ENCODE measurements at places on chromosomes 11 and 22.

DNA sequence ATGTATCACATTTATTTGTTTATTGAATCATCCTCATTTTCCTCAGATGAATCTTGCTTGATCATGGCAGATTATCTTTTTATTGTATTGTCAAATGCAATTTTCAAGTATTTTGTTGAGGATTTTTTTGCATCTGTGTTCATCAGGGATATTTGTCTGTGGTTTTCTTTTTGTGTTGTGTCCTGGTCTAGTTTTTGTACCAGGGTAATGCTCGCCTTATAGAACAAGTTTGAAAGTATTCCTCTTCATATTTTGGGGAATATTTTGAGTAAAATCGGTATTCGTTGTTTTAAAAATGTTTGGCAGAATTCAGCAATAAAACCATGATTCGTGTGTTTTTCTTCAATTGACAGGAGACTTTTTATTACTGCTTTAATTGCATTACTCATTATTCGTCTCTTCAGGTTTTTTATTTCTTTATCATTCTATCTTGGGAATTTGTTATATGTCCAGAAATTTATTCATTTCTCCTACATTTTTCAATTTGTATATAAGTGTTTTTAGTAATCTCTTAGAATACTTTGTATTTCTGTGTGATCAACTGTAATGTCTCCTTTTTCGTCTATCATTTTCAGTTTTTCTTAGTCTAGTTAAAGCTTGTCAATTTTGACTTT lies 113.4 kb upstream of the SERPIND1 start:
- DNase-seq = no peak

GRCh38 chr11:83641511-83641910 lies 355.3 kb upstream of the CCDC90B start:
- DNase-seq = no peak

DNA sequence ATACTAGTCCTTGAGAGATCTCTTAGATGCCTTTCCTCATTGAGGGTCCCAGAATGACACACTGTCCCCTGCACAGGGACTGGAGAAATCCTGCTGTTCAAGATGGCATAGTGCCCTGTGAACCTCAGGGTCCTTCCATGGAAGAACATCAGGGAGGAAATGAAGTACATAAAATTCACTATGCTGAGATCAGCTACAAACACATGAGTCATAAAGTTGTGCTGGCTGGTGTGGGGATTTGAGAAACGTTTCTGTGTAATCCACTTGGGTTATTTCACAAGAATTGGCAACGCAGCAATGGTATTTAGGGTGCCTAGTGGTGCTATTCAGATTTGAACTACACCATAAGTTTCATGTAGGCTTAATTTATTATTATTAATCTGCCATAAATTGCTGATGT lies 174.4 kb downstream of the MAML2 start:
- no peak for DNase-seq

DNA sequence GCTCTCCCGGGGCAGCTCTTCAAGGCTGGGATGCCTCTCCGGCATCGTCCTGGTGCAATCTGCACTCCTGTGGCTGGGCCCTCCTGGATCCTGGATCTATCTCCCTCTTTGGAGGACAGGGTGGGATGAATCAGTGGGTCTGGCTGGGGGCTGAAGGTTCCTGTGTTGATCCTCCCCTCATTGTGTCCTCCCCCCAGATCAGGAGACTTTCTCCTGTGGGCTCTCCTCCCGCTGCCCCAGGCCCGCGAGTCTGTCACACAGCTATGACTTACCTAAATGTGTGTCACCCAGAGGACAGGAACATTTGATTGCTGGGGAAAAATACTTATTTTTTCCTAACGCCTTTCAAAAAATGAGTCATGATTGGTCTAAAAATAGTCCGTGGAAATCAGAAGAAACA lies 106.8 kb upstream of the NECTIN1 start:
- no peak for DNase-seq

DNA sequence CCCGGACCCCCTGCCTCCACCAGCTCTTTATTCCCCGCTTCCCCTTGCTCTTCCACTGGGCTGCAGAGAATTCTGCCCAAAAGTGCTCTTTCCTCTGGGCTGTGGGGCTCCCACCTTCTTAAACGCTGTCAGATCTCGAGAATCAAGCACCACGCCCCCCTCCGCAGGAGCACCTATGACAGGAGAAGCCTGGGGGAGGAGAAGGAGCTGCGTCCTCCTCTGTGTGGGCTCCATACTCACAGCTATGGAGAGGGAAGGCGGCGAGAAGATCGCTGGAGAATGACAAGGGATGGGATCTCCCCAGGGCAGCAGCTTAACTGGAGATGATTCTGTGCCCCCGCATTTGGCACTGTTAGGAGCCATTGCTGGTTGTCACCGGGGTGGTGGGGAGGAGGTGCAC lies 19.7 kb downstream of the SHISAL1 start:
- DNase-seq = no peak

GRCh38 chr11:103947546-103947919 lies 88.9 kb upstream of the DDI1 start:
- DNase-seq = no peak

DNA sequence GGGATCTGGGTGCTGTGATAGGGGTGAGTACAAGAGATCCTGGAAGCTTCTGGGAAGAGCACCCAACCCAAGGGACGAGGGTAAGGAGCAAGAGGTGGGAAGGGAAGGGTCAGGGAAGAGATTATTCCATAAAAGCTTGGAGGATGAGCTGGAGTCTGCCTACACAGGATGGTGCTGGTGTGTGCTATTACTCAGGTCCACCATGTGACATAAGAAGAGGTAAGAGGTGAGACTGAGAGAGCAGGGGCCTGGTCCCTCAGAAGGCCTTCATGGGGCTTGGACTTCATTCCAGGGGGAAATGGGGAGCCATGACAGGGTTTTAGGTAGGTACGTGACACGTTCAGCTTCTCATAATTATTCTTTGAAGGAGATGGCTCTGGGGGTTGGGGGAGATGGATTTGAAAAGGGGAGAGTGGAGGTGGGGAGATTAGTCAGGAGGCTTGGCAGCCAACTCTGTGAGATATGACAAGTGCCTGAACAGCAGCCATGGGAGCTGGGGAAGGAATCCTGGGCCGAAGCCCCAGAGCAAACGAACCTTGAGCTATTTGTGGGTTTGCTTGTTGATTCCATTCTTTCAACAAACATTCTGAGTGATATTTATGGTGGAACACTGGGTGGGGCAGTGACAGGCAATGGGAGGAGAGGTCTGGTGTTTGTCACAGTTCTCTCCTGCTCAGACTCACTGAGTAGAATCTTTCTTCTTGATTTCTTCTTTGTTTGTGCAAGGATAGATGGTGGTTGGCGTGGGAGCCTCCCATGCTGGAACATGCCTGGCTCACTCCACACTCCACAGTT lies 11.2 kb upstream of the NCAM1 start:
- DNase-seq = no peak

- no peak for DNase-seq
Measured at GRCh38 chr22:28780296-28780695, 7.8 kb downstream of the CCDC117 start.

DNA sequence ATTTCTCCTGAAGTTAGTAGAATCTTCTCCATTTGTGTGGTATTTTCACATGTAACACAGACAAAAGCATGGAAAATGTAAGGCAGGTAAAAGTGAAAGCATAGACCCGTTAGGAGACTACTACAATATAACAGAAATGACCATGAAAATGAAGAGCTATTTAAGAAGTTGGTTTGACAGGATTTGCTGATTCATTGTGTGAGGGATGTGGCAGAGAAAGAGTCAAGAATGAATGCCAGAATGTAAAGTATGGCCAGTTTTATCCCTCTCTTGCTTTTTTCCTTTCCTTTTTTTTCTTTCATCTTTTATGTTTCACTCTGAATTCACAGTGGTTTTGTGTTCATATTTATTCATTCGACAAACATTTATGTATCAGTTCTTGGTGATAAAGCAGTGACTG lies 115.9 kb downstream of the ARFGAP2 start:
- no peak for DNase-seq

DNA sequence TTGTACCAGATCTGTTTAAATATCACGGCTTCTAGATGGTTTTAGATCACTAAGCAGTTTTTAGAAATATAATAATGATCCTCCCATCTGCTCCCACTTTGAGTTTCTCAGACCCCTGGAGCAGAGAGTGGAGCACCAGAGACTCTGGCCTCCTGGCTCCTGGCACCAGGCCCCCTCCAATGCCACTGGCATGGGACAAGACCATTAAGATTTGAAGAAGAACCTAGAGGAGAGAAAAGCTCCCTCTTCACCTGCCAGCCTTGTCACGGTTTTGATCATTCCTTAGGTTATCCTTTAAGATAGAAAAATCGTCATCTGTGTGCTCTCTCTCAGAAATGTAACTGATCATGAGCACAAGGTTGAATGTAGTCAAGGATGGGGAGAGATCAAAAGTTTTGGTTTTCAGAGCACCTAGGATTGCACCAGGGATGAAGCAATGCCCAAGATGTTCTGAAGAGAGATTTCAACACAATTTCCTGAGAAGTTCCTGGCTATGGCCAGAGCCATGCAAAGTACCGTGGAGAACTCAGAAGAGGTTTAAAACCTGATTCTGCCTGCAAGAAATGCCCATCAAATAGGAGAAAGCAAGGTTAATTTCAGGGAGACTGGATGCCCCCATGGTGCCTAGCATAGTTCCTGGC lies 22.2 kb downstream of the IL10RA start:
- no peak for DNase-seq

- no peak for DNase-seq
Measured at GRCh38 chr11:108854346-108854745, 189.5 kb downstream of the DDX10 start.

- no peak for DNase-seq
Measured at GRCh38 chr22:30572840-30573593, 1.4 kb downstream of the GAL3ST1 start.

GRCh38 chr11:104968856-104969776 lies 742 bp upstream of the CASP4 start:
- DNase-seq = no peak

DNA sequence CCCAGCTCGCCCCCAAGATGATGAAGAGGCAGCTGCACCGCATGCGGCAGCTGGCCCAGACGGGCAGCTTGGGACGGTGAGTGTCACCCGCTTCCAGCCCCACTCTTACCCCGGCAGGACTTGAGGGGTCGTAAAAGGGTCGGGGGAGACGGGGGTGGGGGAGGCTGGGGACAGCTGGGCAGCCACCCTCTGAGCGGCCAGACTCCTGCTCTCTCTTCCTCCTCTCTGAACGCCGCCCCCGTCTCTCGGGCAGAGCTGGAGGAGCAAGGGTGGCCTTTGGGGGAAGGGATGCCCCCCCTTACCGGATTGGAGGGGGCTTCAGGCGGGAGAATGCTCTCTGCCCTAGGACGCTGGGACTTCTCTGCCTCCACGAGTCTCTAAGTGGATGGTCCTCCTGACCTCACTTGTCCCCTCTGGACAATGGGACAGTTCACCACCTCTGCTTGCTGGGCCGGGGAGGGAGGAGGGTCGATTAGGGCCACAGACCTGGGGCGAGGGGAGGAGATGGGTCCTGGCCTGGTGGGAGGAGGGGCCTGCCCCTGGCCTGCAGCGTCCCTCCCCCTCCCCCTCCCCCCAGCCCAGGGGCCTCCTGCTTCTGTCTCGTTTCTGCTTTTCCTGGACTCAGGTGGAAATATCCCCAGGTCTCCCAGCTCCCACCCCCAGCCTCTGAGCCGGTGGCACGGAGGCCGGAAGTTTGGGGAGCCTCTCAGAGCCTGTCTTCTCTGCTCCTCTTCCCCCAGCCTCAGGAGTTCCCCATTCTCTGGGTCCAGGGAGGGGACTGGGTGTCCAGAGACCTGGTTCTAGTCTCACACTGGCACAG lies 512 bp downstream of the SH3BP1 start:
- no peak for DNase-seq

DNA sequence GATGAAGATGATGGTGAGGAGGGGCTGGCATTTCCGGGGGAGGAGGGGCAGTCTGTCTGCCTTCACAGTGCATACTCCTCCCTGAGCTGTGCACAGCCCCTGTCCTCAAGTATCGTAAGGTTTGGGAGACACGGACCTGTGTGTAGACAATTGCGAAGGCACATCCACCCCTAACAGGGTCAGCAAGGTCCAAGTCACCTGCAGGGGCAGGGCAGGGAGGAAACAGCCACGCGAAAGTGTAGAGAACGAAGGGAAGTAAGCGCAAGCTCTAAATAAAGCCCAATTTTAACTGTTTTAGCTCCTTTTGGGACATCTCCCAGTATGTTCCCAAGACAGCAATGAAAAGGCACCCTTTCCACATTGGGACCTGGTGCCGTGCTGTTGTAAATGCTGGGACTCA lies 448.2 kb downstream of the TBC1D22A start:
- no peak for DNase-seq

DNA sequence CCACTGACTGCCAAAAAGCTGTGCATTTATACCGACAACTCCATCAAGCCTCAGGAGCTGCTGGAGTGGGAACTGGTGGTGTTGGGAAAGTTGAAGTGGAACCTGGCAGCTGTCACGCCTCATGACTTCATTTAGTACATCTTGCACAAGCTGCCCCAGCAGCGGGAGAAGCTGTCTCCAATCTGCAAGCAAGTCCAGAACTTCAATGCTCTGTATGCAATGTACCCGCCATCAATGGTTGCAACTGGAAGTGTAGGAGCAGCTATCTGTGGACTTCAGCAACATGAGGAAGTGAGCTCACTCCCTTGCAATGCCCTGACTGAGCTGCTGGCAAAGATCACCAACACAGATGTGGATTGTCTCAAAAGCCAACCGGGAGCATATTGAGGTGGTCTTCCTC lies at the start of gene SLC22A25:
SLC22A25 (minus strand) TSS at position 67 of the 400 bp plus-strand sequence. CDS start 13,947 bp downstream, outside the sequence.
- DNase-seq = no peak

- DNase-seq = no peak
Measured at GRCh38 chr11:57778318-57779037, 16.9 kb downstream of the CTNND1 start.

GRCh38 chr11:77188633-77189491 lies 60.8 kb downstream of the MYO7A start:
- no peak for DNase-seq

DNA sequence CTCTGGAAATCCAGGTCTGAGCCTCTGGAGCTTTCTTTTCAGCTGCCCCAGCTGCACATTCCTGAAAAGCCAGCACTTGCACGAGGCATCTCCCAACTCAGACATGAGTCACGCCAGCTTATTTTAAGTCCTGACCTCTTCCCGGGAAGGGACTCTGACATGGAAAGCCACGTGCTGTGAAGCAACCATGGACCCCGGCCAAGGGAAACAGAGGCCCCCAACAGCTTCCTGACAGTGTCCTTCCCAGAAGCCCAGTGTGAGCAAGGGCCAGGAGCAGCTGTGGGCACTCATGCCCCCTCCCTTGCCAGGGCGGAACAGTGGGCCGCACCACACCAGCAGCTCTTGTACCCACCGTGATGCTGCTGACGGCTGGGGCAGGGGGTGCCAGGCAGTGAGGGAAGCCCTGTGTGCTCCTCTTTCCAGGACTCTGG lies 118.8 kb upstream of the CADM1 start:
- DNase-seq = no peak

All from T-helper 9 cell (primary cell).